ENCODE measurements at places on chromosomes 11 and 22.

- DNase-seq = no peak
Measured at GRCh38 chr11:114167771-114168448, 108.4 kb downstream of the ZBTB16 start.

GRCh38 chr11:97786961-97787360, 1233.8 kb upstream of the CNTN5 start:
- DNase-seq = no peak

DNA sequence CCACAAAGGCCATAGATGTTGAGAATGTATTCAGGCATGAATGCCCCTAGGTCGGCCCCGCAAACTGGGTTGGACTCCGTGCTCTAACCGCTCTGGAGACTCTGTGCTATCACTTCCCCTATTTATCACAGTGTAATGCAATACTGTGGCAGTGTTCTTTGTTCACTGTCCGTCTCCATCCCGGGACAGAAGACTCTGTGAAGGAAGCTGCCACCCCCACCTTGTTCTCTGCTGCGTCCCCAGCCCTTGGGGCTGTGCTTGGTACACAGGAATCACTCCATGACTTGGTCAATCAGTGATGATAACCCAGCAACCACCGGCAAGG, 57.6 kb downstream of the TSPAN18 start:
- no peak for DNase-seq

GRCh38 chr22:25016311-25016710, 63.8 kb downstream of the KIAA1671 start:
- no peak for DNase-seq

DNA sequence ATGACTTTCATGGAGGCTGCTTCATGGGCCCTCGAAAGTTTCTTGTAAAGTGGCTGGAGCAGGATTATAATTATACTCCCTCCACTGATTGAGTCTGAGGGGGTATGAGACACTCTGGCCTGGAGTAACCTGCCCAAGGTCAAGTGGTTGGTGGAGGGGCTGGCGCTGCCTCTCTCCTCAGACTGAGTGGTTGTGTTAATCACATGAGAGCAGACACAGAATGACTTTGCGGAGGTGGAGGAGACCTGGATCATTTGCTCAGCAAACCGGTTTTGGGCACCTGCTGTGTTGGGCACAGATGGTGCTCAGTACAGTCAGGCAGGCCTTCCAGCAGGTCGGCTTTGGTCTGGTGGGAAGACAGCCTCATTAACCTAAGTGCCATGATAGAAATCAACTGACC, 11.8 kb downstream of the BCR start:
- DNase-seq = no peak
